ENCODE measurements at places on chromosomes 1 and 21.

GRCh38 chr1:174469687-174470086 lies 21.9 kb downstream of the GPR52 start:
- no peak for DNase-seq

- DNase-seq = no peak
Observed at GRCh38 chr1:79188337-79188736, 181.8 kb upstream of the ADGRL4 start.

- DNase-seq = no peak
Observed at GRCh38 chr1:209775678-209776077, 8.7 kb downstream of the C1orf74 start.

DNA sequence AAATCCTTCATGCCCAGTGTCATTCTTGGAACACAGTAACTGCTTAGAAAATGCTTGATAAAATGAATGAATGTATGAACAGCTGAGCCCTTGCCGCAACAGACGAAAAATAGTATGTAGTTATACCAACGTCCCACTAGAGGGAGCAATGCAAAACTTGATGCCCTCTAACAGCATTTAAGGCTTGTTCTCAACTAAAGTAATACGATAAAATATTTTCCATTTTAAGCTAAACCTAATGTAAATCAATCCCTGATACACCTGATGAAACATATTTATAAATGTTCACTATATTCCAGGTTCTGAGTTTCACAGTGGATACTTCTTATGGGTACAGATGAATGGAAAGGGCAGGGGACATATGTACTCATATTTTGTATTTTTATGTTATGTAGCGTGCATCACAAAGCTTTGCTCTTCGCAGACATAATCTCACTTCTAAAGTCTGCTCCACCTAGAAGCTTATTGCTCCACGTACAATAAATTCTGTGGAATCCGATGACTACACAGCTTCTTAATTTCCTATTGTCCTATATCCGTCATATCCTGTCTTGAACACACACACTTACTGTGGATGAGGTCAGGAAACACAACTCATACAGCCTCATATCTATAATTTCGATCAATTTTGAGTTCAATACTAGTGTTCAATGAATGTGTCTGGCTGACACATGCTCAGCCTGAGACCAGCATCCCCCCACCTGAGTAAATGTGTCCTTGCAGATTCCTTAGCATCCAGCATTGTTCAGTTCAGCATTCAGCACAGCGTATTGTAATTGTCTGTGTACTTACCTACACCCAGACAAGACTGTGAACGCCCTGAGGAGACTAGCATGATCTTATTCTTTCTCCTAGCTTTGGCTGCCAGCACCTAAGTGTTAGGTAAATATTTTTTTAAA lies 4.4 kb upstream of the UTP25 start:
- peak; percentile 59 for DNase-seq

- no peak for DNase-seq
Observed at GRCh38 chr1:18957136-18957521, 653 bp upstream of the IFFO2 start.

DNA sequence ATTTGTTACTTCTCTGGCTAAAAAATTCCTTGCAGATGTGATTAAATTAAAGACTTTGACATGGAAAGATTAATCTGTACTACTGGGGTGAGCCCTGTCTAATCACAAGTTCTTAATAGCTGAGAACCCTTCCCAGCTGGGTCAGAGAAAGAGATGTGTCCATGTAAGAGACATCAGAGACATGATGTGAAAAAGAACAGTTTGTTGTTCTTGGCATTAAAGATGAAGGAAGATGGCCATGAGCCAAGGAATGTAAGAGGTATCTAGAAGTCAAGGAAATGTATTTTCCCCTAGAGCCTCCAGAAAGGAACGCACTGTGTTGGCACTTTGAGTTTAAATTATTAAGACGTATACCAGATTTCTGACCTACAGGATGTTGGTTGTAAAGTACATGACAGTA lies 1271.5 kb upstream of the PRMT6 start:
- no peak for DNase-seq

- DNase-seq = no peak
Observed at GRCh38 chr1:101420406-101420805, 183.6 kb downstream of the S1PR1 start.

GRCh38 chr1:20753589-20753988 lies 21.1 kb upstream of the SH2D5 start:
- DNase-seq = peak; percentile 54

DNA sequence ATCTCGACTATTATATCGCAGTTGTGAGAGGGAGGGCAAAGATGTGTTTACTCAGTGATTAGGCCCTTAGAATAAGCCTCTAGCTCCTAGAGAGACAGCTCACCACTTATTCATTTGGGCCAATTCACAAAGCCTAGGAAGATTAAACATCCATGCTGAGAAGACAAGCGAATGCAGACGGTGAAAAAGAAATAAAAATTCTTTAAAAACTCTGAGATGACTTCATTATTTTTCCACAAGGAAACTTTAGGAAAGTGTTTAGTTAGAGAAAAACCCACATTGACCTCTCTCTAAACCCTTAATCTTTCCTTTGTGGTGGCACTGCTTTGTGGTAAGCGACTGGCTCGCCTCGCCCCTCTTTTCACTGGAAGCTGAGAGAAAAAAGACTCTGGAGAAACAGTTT lies 146.8 kb upstream of the DMRTA2 start:
- no peak for DNase-seq

DNA sequence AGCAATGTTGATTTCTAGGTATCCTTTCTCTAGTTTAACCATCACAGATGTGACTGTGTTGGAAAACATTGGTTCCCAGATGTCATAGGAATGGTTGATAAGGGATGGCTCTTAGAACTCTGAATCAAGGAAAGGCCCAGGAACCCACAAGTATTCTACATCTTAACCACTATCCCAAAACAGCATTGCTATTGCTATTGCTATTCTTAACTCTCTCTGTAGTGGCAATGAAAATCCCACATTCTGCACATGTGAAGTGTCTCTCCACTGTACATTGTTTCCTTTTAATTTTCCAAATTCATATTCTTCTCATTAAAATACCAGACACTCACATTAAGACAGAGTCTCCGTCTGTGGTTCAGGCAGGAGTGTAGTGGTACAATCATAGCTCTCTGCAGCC lies 420.4 kb upstream of the RUNX1 start:
- DNase-seq = no peak

GRCh38 chr1:67535474-67535873 lies 105.3 kb upstream of the SERBP1 start:
- peak; percentile 86 for DNase-seq

DNA sequence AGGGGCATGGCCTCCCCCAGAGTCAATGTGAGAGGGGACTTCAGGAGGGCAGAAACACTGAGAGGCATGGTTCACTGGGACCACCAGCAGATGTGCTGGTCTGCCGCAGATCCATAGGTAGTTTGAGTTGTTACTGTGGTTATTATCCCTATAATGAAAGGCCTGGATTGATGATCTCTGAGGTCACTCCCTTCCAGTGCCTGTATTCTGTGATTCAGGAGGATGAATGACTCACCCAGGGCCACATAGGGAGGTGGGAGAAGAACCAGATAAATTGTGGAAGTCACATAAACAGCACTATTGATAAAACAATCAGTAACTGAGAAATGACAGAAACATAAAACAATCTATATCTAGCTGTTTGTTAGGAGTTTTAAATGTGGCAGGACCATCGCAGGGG lies 22.7 kb upstream of the ACTL8 start:
- DNase-seq = no peak

DNA sequence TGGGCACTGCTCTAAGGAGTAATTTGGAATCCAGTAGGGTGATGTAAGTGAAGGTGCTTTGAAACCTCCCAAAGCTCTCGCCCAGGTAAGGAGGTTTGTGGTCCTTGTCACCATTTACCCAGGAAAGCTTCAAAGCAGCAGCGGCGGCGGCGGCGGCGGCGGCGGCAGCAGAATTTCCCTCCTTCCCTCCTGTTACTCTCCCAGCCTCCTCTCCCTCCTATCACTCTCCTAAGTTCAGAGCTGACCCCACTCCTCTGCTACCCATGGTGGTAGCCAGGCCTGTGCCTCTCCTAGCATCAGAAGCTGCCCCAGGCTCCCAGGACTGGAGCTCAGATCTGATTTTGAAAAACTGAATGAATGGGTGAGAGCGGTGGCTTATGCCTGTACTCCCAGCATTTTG lies 60.7 kb downstream of the ACBD3 start:
- no peak for DNase-seq

- no peak for DNase-seq
Observed at GRCh38 chr1:168391851-168392681, 111.4 kb downstream of the TBX19 start.

GRCh38 chr1:212242288-212242984 lies 42.8 kb upstream of the PPP2R5A start:
- DNase-seq = no peak

DNA sequence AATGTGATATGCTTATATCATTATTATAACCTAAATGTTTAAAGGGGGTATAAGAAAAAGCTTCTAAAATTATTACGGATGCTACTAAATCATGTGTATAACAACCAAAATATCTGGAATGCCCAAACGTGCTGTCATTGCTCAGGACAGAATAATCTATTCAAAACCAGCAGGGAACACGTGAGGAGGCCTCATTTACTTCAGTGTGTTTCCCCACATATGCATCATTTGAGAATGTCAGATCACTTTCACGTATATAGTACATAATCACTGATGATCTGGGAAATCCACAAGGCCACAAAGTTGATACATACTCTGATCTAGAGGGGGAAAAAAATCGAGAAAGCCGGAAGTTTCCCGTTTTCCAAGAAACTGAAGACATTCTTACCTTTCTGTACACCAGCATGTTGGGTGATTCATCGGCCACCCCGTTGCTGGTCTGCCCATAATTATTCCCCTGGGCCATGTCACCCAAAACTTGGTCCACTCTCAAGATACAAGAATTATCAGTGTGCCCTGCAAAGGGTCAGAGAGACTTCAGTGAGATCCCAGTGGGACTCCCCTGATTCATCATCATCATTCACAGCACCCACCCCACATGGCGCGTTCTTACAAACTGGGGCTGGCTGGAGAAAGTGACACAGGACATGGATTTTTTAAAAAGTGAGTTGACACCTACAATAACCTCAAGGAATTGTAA lies 1.5 kb downstream of the RGS7 start:
- no peak for DNase-seq

DNA sequence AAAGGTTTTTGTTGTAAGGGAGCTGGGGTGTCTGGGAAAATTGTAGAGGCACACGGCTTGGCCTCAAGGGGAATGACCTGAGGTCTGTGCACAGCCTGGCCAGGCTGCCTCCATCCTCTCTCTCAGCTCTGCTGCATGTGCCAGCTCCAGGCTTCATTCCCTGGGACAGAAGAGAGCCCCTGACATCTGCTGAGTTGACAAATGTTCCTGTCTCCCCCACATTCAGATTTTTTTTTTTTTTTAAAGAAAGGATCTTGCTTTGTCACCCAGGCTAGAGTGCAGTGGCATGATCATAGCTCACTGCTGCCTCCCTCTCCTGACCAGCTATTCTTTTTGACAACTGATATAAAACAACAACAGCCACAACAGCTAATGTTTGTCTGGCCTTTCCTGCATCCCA lies 84.4 kb downstream of the PCNX2 start:
- DNase-seq = no peak

- no peak for DNase-seq
Observed at GRCh38 chr1:240854367-240854766, 242.4 kb upstream of the GREM2 start.

- peak; percentile 51 for DNase-seq
Observed at GRCh38 chr1:226702957-226703831, 35.9 kb downstream of the ITPKB start.

DNA sequence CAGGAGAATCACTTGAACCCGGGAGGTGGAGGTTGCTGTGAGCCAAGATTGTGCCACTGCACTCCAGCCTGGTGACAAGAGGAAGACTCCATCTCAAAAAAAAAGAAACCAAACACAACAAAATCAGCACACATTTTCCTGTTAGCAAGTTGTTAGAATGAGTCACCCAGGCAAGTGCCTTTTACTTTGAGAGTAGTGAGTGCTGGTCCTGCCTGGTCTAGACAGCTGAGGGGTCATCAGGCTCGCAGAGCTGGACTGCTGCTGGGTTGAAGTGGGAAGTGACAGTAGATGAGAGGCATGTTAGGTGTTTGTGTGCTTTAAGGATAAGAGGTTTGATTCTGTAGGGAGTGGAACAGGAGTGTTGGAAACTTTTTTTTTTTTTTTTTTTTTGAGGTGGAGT lies 31.9 kb downstream of the GNPAT start:
- no peak for DNase-seq

- DNase-seq = no peak
Observed at GRCh38 chr1:19534281-19534680, 48.9 kb upstream of the CAPZB start.

- no peak for DNase-seq
Observed at GRCh38 chr1:37017720-37018119, 16.6 kb downstream of the GRIK3 start.

DNA sequence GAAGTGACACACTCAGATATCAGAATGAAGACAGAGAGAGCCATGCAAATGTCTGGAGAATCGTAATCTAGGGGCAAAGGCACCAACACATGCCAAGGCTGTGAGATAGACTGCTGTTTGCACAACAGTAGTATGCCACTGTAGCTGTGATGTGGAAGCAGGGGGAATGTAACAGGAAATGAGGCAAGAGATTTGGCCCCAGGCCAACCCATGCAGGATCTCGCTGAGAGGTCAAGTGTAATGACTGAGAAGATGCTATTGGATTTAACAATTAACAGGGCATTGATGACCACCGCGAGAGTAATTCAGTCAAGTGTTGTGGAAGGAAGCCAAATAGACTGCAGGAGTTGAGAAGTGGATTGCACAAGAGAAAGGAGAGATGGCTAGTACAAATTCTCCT lies 107.3 kb upstream of the ST6GALNAC5 start:
- DNase-seq = no peak

DNA sequence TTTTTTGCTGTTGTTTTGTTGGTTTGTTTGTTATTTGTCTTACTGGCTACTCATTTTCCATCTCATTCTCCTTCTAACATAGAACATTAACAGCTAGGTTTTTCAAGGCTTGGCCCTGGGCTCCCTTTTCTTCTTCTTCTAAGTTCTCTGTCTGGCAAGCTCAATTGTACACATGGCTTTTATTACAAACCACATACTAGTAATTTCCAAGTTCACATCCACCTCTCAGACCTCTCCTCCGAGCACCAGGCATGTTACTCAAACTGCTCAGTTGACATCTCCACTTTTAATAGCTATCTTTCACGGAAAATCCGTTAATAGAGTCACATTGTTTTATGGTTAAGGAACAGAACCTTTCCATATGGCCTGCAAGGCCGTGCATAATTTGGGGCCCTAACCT lies 736.9 kb upstream of the ADAMTS5 start:
- no peak for DNase-seq

All from SW480 (cell line).